SW480 (cell line): ENCODE measurements at places on chromosomes 1 and 21.

GRCh38 chr1:89725011-89725370 lies 92.1 kb downstream of the LRRC8C start:
- DNase-seq = no peak

- no peak for DNase-seq
Observed at GRCh38 chr21:45000637-45001133, 60.9 kb downstream of the SLX9 start.

DNA sequence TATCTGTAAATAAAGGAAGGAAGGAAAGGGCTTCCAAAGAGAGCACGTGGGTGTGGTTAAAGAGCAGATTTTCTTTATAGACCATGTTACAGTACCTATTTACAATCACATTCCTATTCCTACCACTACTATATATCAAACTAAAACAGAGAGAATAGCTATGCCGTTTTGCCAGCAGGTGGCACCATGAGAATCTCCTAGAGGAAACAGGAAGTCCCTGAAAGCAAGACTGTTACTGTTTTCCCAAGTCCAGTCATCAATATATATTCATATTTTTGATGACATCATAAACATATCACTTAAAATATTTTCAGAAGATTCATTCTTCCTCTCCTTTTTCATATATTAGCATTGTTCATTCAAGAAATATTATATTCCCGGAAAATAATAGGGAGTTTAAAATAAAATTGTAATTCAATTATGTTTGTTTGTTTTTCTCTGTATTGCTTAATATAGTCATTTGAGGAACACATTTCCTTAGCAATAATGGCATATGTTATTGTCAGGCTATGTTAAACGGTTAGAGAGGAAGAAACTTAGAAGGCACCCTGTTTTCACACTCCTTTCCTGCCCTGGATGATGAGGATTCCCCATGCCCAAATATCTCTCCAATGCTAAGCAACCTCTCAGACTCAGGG lies 6.6 kb downstream of the CCDC190 start:
- DNase-seq = peak; percentile 81

GRCh38 chr21:17671733-17672132 lies 59.0 kb upstream of the BTG3 start:
- no peak for DNase-seq

- no peak for DNase-seq
Observed at GRCh38 chr1:147821883-147822282, 61.5 kb upstream of the GJA5 start.

- no peak for DNase-seq
Observed at GRCh38 chr1:13764588-13765332, 64.8 kb downstream of the PRDM2 start.

DNA sequence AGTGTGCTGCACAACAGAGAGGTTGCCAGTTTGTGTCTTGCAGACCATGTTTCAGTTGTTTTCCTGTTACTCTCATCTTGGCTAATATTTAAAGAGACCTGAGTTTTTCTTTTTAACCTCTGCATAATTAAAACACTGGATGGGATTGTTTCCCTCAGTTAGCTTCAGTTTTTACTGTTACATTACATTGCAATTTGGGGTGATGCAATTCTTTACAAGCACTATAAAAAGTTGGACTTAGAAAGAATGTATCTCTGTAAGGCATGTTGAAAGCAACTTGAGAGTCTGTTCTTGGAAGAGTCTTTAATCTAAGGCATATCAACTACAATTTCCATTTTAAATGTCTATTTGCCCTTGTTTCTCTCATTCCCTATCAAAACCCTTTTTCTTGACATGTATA lies 99.1 kb downstream of the DNM3 start:
- DNase-seq = no peak

- DNase-seq = no peak
Observed at GRCh38 chr21:44943005-44943685, 3.3 kb downstream of the SLX9 start.

GRCh38 chr1:158055854-158056253 lies 62.4 kb downstream of the KIRREL1 start:
- no peak for DNase-seq

DNA sequence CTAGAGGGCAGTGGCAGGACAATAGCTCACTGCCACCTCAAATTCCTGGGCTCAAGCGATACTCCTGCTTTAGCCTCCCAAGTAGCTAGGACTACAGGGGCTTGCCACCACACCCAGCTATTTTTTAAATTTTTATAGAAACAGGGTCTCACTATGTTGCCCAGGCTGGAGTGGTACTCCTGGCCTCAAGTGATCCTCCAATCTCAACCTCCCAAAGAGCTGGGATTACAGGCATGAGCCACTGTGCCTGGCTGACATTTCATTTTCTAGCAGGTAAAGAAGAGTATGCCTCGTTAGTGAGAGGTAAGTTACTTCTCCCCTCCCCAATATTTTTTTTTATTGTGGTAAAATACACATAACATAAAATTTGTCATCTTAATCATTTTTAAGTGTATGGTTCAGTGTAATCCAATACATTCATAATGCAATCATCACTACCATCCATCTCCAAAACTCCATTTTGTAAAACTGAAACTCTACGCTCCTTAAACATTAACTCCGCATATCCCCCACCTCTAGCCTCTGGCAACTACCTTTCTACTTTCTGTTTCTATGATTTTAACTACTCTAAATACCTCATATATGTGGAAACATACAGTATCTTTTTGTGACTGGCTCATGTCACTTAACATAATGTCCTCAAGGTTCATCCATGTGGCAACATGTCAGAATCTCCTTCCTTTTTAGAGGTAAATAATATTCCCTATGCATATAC lies 22.4 kb downstream of the ZZZ3 start:
- no peak for DNase-seq

- DNase-seq = no peak
Observed at GRCh38 chr21:46557919-46558392, 46.9 kb downstream of the S100B start.

- DNase-seq = no peak
Observed at GRCh38 chr1:115314765-115315164, 23.3 kb downstream of the NGF start.

- peak; percentile 40 for DNase-seq
Observed at GRCh38 chr21:36422279-36423098, 37.3 kb downstream of the CHAF1B start.

GRCh38 chr1:31183927-31184554 lies 55.6 kb downstream of the NKAIN1 start:
- peak; percentile 30 for DNase-seq

DNA sequence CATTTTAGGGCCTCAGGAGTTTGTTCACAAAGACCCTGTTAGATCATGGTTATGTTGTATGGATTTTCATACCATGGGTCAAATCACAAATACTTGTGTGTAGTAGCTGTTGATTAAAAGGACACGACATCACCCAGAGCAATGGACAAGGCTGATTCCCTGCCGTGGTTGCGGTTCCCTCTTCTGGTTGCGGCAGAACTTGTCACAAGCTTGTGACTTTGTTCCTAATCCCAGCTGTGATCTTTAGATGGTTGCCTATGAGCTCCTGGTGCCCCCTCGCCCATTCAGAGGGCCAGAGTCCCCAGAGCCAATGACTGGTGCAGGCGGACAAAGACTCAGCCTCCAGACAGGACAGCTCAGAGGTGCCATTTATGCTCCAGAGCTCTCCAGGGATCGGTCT lies 11.8 kb upstream of the SDHB start:
- DNase-seq = no peak

DNA sequence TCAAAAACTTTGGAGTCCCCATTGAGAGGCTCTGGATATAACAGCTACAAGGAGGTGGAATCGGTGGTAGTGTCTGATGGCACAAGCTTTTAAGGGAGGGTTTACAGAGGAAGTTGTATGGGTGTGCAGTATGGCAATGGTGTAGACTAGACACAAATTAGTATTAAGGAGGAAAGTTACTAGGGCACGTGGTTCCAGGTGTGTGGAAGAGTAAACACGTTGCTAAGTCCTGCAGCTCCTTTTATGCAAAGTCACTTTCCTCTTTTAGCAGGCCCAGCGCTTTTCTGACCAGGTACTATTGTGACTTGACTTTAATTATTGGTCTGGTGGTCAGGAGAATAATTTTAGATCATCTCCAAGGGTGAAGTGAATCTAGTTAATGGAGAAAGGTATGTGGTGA lies 287.5 kb upstream of the B3GALT2 start:
- no peak for DNase-seq

- DNase-seq = no peak
Observed at GRCh38 chr1:206802401-206802800, 30.1 kb upstream of the IL10 start.

GRCh38 chr1:80807981-80808380 lies 992.8 kb upstream of the ADGRL2 start:
- DNase-seq = no peak

GRCh38 chr1:76390456-76390855 lies 315.9 kb downstream of the ST6GALNAC3 start:
- no peak for DNase-seq

- DNase-seq = no peak
Observed at GRCh38 chr1:113846391-113847035, 25.0 kb downstream of the PTPN22 start.

GRCh38 chr1:163144418-163144817 lies 58.3 kb downstream of the RGS5 start:
- no peak for DNase-seq

DNA sequence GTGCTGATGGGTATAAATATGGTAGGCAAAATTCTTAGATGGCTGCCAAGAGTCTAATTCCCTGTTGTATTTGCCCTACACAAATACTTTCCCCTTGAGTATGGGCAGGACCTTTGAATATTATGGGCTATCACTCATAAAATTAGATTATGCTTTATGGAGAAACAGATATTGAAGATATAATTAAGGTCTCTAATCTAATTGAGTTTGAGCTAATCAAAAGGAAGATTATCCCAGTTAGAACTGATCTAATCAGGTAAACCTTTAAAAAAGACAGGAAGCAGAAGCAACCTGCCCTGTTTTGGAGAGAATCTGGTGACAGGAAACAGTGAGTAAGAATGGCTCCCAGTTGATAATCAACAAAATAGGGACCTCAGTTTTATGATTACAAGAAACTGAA lies 609.0 kb upstream of the PRMT6 start:
- no peak for DNase-seq
